Activated CD4-positive, CD25-positive, alpha-beta regulatory T cell treated with anti-CD3 and anti-CD28 coated beads, Interleukin-2, amount 50 U/mL, for 16 hours (primary cell): ENCODE measurements at places on chromosomes 12 and 14.

GRCh38 chr14:51335961-51336723 lies 96.1 kb downstream of the TMX1 start:
- DNase-seq: no peak

- DNase-seq: no peak
Observed at GRCh38 chr14:99378782-99379214, 101.9 kb downstream of the SETD3 start.

DNA sequence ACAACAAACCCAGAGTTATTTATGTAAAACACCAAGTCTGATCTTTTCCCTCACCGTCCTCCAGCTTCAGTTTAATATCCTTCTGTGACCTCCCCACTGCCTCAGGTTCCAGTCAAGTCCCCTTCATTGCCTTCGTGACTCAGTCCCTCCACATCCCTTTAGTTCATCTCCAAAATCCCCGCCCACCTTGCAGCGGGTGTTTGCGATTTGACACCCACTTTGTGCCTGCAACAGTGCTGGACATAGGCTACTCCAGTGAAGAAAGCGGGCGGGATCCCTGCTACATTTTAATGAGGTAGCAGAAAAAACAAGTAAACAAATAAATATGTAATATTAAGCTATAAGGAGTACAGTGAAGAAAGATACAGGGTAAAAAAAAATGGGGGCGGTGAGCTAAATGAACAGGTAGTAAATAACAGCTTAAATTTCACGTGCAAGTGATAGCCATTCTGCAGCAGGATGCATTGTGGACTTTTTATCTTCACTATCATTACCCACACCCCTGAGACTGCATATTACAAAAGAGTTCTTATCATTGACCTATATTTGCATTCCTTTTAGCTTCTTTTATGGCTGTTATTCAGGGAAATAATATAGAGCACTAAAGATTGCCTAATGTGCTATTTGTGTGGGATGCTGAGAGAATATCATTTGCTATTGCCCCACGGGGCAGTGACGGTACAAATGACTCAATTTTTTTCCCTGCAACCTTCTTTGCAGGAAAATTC lies 222.8 kb upstream of the NUDT4 start:
- no peak for DNase-seq

GRCh38 chr14:68814238-68814538 lies 21.3 kb upstream of the ZFP36L1 start:
- DNase-seq: no peak

DNA sequence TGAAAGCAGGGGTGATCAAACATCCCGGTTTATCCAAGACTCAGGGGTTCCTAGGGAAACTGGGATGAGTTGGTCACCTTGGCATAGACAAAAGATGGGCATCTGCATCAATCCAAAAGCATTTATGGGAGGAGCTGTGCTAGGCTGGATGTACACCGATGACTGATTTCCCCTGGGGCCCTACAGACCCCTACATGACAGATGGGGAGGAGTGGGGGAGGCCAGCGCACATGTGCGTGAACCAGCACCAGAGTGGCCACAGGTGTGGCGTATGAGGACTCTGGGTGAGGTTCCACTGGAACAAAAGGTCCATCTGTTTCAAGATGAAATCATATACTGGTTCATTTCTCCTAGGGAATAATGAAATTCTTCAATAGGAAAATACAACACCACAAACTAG lies 210.4 kb downstream of the ITPR2 start:
- DNase-seq: no peak

GRCh38 chr12:38771871-38772270 lies 133.5 kb downstream of the CPNE8 start:
- no peak for DNase-seq

GRCh38 chr14:106530423-106531107 lies 1004.2 kb downstream of the TMEM121 start:
- DNase-seq: no peak

DNA sequence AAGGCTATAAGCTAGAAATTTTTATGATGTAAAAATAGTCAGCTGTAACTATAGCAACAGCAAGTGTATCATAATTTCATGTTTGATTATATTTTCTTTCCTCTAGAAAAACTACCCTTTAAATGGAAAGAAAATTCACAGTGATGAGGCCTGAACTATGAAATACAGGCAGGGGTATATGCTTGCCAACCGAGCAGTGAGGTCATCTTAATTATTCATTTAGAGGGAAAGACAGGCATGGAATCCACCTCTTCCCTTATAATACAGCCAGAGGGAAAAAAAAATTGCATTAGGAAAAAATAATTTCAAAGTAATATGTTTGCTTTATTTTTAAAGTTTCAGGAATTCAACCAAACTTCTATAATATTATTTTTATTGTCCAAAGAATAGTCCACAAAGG lies 139.8 kb downstream of the EPS8 start:
- DNase-seq: no peak

DNA sequence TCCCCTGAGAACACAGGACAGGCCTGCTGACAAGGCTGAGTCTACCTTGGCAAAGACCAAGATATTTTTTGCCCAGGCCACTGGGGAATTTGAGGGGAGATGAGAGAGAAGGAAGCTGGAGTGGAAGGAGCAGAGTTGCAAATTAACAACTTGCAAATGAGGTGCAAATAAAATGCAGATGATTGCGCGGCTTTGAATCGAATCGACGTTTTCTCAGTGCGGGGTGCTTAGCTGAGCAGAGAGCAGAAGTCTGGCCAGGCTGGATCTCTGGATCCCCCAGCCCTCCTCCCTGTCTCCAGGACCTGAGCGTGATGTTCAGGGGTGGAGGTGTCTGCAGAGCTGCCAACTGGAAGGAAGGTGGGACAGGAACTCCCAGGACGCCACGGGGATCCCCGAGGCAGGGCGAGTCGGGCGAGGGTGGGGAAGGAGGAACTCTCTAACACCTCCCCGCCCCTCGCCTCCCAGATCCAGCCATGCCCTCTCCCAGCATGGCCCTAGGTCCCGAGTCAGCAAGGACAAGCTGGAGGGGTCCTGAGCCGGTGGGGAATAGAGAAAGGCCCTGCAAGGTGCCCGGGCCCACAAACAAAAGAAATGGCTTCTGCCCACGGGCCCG lies 527 bp upstream of the CARMIL3 start:
- no peak for DNase-seq

DNA sequence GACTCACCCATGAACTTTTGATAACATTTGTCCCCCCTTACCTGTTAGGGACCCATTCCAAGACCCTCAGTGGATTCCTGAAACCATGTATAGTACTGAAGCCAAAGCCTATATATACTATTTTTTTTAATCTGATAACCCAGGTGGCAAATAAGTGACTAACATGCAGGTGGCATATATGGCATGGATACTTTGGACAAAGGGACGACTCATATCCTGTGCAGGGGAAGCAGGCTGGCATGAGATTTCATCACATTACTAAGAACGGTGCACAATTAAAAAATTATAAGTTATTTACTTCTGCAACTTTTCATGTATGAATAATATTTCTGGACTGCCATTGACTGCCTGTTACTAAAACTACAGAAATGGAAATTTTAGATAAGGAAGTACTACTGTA lies 880.1 kb upstream of the FBXO33 start:
- no peak for DNase-seq

- no peak for DNase-seq
Observed at GRCh38 chr14:61652526-61653262, 42.6 kb upstream of the HIF1A start.

GRCh38 chr12:4418913-4419312 lies 26.7 kb downstream of the FGF6 start:
- DNase-seq: no peak

GRCh38 chr12:10140001-10140400 lies 10.0 kb upstream of the CLEC7A start:
- no peak for DNase-seq

GRCh38 chr14:28681681-28682080 lies 84.9 kb upstream of the FOXG1 start:
- DNase-seq: no peak

GRCh38 chr12:93347054-93347785 lies 30.5 kb upstream of the NUDT4 start:
- no peak for DNase-seq

GRCh38 chr12:26749781-26750180 lies 83.2 kb downstream of the ITPR2 start:
- no peak for DNase-seq

- no peak for DNase-seq
Observed at GRCh38 chr14:37457334-37457733, 137.7 kb downstream of the FOXA1 start.

- no peak for DNase-seq
Observed at GRCh38 chr14:96255501-96256366, at the start of gene BDKRB1. TSS of gene BDKRB1 (plus strand) at chr14:96256210. CDS start at chr14:96263683, 7,473 bp downstream.

- DNase-seq: peak; percentile 96
Observed at GRCh38 chr14:22556021-22556989, 32.7 kb downstream of the DAD1 start.

DNA sequence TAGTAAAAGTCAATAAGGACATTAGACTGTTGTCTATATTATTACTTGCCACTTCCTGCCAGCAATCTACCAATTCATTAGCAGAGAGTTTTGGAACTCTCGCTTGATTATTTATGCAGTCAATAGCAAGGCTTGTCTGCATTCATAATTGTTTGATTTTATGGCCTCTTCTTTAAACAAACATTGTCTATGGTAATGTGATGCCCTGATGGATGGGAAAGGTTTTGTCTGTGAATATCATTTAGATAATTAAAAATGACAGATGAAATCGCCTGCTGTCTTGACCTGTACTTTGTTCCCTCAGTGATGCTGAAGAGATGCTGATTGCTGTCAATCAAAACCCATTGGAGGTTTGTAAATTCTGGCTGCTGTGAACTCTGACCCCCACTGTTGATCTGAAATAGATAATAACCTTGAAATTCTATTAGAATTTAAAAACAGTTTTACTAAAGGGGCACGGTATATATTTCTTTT lies 455.3 kb downstream of the NPAS3 start:
- DNase-seq: no peak

GRCh38 chr12:124188561-124189405 lies 106.1 kb upstream of the RFLNA start:
- DNase-seq: no peak

DNA sequence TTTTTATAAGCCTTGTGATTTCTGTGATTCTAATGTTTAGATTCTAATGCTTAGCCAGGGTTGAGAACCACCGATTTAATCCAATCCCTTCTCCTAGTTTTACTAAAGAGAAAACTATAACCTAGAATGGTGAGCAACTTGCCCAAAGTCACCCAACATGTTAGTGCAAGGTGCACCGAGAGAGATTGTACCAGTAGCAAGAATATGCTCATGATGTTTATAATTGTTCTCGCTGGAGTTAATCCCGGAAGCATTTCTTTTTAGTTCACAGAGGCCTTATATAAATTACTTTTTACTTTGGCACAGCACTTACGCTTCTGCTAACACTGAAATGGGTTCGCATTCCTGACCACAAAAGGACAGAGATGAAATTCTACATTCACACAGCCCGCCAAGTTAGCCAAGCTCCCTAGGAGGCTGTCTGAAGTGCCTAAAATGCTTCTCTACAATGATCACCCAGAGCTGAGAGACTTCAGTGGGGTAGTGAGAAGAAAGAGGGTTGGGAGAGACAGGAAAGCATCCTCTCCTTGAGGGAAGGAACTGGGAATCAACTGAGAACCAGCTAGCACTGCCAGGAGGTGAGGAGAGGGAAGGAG lies 579 bp upstream of the BLOC1S1 start:
- DNase-seq: no peak

- DNase-seq: no peak
Observed at GRCh38 chr12:19804737-19805136, 365.4 kb downstream of the AEBP2 start.

- DNase-seq: no peak
Observed at GRCh38 chr12:94111302-94111701, 37.1 kb upstream of the PLXNC1 start.

DNA sequence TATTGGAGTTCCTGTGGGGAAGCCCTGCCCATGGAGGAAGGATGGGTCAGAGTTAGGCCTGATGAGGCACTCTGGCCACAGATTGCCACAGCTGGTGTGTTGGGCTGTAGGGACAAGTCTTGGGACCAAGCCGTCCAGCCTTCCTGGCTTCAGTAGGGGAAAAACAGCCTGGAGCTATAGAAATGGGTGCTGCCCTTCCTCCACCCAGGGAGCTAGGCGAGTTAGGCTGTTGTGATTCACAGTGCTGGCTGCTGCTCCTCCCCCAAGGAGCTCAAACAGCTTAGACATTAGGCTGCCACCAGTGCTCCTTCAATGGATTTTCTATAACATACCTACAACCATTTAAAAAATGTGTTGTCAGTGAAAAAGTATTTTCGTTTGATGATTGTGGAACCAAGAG lies 274.3 kb downstream of the RPL10L start:
- no peak for DNase-seq

GRCh38 chr14:70641548-70642302 lies at the start of gene TTC9:
TSS of gene TTC9 (plus strand) at chr14:70641916. CDS start at chr14:70642130, 214 bp downstream.
- no peak for DNase-seq

DNA sequence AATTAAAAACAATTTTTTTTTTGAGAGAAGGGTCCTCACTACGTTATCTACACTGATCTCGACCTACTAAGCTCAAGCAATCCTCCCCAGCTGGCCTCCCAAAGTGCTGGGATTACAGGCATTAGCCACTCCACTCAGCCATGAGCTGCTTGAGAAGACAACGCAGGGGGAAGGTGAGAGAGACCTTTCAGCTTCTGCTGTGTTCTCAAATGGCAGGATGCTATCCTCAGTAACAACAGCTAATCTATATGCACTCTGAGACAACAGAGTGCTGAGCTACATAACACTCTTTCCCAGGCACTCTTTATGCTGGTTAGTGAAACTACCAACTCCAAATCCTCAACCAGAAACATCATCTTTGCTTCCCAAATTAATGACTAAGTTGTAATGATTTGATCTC lies 526.1 kb downstream of the CCER1 start:
- no peak for DNase-seq

GRCh38 chr14:76881348-76881747 lies 55.1 kb downstream of the LRRC74A start:
- DNase-seq: no peak

DNA sequence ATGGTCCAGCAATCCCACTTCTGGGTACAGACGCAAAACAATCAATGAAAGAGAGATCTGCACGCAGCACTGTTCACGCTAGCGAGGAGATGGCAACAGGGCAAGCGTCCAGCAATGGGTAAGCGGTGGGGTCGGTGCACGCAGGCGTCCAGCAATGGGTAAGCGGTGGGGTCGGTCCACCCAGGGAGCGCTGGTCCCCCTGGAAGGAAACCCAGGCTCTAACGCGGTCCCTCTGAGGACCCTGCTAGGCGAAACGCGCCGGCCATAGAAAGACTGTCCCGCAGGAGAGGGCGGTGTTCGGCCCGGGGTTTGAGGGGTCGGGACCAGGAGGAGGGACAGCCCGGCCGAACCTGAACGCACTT lies 618 bp upstream of the PGAM5 start:
- DNase-seq: no peak
